ENCODE measurements at places on chromosomes 16 and 17.

- no peak for DNase-seq
These were observed 13.6 kb upstream of the TMEM204 start for GRCh38 chr16:1519831-1520230.

DNA sequence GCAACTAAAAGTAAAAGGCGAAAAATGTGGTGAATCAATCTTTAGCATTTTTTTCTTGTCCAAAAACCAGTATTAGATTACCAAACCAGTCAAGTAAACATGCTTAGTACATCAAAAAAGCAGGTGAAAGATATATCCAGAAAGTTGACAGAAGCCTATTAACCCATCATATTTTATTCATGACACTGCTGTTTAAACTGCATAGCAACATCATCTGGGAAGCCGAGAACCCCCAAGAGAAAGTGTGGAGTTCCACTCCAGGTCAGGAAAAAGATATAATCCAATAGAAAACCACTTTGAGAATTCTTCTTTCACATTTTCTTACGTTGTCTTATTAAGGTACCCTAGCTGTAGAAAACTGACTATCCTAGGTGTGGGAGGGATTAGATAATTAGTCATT is 466.8 kb upstream of the CDH8 start:
- DNase-seq: no peak

DNA sequence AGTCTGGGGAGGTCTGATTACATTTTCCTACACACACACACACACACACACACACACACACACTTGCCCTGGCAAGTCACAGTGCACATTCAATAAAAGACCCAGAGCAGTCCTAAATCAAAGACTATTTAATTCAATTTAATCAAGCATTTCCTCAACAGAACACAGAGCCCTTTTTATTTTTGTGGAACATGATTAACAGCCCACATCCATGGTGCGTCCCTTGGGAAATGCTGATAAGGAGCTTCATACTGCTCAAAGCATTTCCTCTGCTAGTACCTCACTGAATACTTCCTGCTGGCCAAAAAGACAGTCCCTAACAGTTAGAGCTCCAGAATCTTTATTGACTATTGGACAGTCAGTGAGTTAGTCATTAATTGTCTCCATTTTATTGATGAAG is 43.1 kb upstream of the MYH10 start:
- no peak for DNase-seq

GRCh38 chr17:774313-774584 is 7.8 kb downstream of the GLOD4 start:
- DNase-seq: no peak

GRCh38 chr16:56860226-56861020 is 4.6 kb upstream of the SLC12A3 start:
- peak; percentile 64 for DNase-seq

GRCh38 chr16:87404764-87405625 is 12.9 kb downstream of the MAP1LC3B start:
- DNase-seq: no peak

DNA sequence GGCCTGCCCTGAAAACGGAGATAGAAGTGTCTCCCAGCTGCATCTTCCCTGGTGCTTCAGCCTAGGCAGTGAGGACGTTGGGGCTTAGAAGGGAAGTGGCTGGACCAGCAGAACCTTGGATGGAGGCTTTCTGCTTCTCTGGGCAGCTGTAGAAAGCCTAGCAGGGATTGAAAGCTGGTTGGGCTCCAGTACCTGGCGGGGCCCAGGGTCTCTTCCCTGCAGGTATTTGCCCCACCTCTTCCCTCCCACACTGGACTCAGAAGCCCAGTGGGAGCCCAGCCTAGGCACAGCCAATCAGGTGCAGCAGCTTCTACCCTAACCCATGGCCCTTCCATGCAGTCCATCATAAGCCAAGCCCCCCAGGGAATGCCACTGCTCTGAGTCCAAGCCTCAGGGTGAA is 190.3 kb upstream of the IRX6 start:
- no peak for DNase-seq

GRCh38 chr16:83951544-83951943 is 1.5 kb upstream of the OSGIN1 start:
- no peak for DNase-seq

GRCh38 chr16:70804153-70804733 is 3.3 kb upstream of the VAC14 start:
- DNase-seq: no peak

DNA sequence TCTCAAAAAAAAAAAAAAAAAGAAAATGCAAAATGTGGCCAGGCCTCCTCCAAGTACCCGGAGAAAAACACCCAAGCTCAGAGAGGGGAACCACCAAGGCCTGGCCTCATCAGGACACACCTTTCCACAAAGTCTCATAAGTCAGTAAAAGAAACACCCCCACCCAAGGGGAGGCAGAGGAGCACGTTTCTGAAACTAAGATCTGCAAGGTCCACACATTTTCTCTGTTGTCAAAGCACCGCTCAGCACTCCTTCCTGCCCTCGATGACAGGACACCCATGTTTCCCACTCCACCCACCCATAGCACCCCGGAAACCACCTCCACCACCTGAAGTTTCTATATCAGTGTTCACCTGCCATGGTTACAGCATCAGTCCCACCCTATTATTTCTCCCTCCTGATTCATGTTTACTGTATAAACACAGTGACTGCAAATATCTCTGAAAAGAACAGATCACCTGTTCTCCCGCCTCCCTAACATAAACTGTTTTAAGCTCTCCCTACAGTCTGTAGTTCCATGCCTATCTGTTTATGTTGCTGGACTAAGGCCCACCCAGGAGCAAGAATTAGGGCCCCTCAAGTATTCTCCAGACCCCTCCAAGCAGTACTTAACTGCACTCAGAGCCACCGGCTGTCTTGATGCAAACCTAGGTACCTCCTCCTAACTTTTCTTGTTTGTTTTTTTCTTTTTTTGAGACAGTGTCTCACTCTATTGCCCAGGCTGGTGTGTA is 2.0 kb downstream of the CORO7 start:
- DNase-seq: peak; percentile 86

DNA sequence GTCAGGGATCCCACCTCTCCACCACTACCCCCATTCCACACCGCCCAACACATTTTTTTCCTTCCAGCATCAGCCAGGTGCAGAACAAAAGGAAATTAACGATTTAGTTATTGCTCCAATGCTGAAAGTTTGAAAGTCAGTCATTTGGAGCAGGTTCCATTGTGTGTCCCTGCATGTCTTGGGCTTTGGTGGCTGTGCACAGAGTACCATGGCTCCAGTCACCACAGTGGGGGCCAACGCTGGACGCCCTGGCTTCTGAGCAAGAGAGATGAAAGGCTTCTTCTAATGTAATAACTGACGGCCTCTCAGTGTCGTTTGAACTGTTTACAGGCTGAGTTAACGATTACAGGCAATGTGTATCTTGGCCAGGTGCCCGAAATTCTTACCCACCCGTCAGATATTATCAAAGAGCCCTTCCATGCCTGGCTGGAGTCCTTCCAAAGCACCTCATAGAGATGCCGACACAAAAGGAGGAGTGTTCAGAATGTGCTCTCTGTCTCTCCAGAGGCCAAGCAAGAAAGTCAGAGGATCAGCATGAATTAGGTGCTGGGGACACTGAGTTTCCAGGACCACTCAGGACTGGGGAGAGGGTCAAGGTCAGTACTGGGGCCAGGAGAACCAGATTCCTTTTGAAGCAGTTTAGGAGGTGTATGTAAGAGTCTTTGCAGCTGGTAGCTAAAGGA is 25.9 kb downstream of the RNF43 start:
- DNase-seq: no peak

DNA sequence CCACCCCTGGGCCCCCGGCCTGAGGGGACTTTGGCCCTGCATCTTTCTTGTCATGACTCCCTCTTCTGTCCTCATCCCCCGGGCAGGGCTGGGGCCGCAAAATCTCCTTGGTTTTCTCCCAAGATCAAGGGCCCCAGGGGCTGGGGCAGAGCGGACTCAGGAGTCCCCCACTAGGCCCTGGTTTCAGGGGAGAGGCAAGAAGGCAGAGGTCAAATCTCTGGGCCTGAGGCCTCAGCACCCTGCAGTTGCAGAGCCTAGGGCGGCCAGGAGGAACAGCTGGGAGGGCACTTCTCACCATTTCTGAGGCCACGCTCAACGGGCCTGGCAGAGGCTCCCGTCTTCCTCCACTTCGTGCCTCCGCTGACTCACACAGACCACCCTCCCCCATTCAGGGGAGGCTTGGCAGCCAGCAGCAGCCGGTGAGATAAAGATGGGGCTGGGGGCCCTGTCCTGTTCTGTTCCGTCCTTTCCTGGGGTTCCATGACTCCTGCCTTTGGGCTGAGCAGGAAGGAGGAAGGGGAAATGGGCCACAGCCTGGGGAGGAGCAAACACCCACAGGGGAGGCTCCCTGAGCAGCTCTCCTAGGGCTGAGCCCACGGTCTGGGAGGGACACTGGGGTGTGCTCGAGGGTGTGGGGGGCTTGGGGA is 12.4 kb downstream of the ZSCAN10 start:
- DNase-seq: no peak

DNA sequence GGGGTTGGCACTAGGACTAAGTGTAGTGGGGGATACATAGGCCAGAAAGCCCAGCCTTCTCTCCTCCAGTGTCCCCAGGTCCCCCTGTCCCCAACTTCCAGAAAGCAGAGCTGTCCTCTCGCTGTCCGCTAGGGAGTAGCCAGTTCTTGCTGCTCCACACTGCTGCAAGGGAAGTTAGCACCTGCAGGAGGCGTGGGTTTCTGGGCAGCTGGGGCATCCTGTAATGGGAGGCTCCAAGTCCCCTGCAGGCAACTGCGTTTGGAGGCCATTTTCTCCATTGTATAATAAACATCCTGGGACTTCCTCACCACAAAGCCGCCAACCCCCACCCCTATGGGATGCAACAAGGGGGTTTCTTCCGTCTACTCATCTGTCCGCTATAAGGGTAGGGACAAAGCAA is 1.7 kb downstream of the RPRML start:
- no peak for DNase-seq

DNA sequence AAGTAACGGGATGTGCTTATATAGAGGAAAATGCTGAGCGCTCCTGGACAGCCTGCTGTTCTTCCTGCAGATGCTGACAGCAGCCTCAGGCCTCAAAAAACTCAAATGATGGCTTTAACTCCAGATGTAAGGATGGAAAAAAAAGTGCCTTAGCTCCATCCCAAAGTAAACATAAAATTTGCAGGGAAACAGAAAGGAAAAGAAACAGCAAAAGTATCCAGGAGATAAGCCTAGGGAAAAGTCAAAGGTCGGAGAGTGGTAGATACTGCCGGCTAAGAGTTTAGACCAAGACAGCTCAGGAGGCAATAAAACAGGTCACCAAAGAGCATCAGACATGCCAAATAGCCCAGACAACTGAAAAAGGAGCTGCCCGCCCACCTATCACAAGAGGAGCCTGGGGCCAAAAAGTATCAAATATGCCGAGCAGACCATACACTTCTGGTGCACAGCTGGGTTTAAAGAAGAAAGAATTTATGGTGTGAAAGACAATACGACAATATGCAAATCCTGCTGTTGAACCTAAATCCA is 6.9 kb downstream of the KRT31 start:
- DNase-seq: no peak

GRCh38 chr17:65446043-65446442 is 115.4 kb downstream of the AXIN2 start:
- no peak for DNase-seq

GRCh38 chr16:61831351-61831917 is 204.8 kb downstream of the CDH8 start:
- DNase-seq: no peak

DNA sequence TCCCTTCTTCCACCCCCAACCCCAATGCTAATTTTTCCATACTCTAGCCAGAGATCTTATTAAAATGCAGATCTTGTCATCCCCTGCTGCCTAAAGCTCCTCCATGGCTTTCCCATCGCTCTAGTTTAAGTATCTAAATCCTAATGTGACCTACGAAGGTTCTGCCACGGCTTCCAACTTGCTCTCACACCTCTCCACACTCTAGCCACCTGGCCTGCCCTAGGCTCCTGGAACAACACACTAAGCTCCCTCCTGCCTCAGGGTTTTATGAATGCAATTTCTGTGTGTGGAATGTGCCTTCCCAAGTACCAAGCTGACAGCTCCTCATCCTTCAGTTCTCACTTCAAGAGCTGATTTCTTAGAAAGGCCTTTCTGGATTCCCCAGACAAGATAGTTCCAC is 16.6 kb downstream of the NXPH3 start:
- DNase-seq: no peak

DNA sequence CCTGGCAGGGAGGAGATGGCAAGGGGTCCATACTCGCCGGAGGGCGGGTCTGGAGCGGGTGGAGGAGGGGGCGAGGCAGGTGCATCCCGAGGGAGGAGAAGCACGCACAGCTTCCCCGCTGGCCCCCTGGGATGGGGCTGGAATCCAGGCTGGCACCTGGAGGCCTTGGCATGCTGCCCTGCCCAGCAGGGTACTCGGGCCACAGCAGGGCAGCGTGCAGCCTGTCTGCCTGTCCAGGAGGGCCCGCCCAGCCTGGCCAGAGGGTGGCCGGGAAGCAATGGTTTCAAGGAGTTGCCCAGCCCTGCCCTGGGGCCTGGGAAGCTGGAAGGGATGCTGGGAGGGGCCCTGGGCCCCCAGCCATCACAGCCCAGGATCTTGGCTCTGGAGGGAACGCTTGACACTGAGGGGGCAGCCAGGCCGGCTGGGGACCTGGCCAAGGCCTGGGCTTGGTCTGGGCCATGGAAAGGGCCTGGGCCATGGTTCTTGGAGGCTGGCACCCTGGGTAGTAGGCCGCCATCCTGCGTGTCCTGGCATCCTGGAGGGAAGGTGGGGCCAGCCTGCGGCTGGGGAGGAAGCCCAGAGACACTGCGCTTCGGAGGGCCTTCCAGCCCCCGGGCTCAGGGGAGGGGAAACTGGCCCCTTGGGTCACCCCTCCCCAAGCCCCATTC is 1.1 kb downstream of the GLIS2 start:
- DNase-seq: no peak

DNA sequence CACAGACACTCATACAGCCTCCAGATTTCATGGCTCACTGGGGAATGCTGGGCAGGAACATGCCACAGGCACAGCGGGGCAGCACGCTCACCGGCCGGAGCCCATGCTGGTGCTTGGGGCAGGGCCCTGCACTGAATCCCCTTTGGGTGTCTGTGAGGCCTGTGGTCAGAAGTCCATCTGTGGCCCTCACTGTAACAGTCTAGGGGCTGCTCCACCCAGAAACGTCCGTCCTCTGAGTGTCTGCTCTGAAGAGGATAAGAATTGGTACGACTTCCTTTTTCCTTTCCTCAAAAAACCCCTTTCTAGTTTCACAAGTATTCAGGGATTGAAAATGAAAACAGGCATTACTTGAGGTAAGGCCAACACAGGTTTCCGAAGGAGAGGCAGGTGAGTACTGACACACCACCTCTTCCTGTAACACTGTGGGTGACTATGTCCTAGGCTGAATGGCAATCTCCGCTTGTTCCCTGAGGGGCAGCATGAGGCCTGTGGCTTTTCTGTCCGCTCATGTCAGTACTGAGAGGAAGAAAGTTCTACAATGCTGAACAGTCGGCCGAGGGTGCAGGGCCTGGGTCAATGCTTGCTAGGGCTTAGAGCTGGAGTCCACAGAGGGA is 42.5 kb downstream of the TMEM11 start:
- no peak for DNase-seq

GRCh38 chr17:279776-280175 is 72.8 kb downstream of the RPH3AL start:
- no peak for DNase-seq

GRCh38 chr17:74130276-74130675 is 73.2 kb upstream of the RPL38 start:
- DNase-seq: no peak

Data from stimulated activated CD4-positive, alpha-beta T cell treated with anti-CD3 and anti-CD28 coated beads, Interleukin-4, amount 100 ng/mL, for 24 hours (primary cell).